ENCODE measurements at places on chromosomes 5 and 9.

GRCh38 chr5:80916676-80917075, 43.5 kb upstream of the RASGRF2 start:
- no peak for DNase-seq

- no peak for DNase-seq
These were observed 49.6 kb downstream of the MACROH2A1 start for GRCh38 chr5:135349451-135349850.

DNA sequence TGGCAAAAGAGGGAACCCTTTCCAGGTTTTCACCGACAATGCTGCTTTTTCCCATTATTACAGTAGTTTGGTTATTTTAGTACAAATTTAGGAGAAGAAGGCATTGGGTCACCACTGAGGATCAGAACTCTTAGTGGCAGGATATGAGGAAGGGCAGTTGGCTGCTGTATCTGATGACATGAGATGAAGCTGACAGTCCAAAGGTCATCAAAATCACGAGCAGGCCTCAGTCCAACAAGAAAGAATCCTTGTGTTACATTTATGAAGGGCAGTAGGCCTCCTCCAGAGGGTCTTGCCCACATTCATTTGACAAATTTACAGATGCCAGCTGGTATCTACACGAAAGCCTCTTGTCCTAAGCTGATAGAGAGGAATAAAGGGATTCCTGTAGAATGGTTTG, 49.5 kb upstream of the COL15A1 start:
- DNase-seq, result no peak

DNA sequence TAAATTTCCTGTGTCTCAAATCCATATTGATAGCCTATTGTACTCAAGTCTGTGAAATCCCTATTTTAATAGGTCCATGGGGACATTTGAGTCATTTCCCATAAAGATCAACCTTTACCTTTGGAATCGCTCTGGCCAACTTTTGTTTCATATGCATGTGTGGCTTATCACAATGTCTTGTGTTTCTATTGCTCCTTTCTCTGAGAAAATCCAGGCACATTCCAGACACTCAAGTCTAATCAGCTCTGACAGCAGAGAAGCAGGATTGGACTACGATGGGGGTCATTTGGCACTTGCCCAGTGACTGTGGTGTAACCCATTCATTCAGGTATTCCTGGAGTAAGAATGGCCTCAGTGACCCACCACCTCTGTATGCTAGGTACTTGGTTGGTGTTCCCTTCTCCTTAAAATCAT, 48.4 kb downstream of the ACTBL2 start:
- DNase-seq, result no peak

- DNase-seq, result peak; percentile 48
These were observed 214.3 kb downstream of the AGTPBP1 start for GRCh38 chr9:85527331-85528020.

- no peak for DNase-seq
These were observed 104.5 kb upstream of the CHD1 start for GRCh38 chr5:99033014-99033900.

GRCh38 chr5:158642879-158643278, 456.8 kb downstream of the EBF1 start:
- no peak for DNase-seq

- no peak for DNase-seq
These were observed 29.0 kb upstream of the CCNJL start for GRCh38 chr5:160341309-160341870.

DNA sequence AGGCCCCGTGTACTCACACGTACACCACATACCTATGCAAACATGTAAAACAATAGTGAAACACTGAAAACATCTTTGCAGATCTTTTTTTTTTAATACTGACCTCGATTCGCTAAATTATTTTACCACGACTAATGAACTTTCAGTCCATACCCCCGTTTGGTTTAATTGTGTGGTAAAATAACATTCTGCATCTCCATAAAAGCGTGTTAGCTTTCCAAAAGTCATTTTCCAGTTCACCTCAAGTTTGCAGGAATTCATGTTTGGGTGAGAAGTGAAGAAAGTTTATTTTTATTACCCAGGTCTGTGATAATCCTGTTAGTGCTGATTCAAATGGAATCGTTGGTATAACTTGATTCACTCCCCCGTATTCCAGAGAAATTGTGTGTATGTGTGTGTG, 652 bp downstream of the ARSK start:
- DNase-seq, result no peak

DNA sequence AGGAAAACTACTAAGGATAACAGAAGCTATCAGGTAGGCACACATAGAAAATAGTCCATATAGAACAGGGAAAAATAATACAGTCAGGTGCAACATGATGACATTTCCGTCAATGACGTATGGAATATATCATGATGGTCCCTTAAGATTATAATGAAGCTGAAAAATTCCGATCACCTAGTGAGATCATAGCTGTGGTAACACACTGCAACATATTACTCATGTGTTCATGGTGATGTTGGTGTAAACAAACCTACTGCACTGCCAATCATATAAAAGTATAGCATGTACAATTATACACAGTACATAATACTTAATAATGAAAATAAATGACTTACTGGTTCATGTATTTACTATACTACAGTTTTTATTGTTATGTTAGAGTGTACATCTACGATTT, 60.0 kb downstream of the MEGF9 start:
- no peak for DNase-seq

DNA sequence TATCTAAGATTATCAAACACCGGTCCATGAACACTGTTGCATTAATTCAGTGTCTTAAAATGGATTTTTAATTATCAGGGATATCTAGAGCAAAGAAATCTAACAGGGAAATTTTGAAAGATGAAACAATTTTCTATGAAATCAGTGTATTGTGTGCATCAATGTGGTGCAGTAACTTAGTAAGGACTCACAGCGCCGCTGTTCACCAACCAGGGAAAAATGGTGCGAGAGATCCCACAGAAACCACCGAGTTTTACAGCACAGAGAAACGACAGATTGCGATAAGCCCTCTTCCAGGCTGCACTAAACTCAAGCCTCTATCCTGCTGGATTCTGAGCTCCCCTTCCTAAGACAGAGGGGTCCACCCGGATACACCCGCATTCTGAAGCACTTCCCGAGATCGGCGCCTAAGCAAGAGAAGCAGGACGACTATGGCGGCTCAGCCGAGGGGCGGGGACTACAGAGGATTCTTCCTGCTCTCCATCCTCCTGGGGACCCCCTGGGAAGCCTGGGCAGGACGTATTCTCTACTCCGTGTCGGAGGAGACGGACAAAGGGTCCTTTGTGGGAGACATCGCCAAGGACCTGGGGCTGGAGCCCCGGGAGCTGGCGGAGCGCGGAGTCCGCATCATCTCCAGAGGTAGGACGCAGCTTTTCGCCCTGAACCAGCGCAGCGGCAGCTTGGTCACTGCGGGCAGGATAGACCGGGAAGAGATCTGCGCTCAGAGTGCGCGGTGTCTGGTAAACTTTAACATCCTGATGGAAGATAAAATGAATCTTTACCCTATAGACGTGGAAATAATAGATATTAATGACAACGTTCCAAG, at the start of gene PCDHGA7:
PCDHGA7 (plus strand) TSS at position 274 of the 826 bp plus-strand sequence; CDS start at position 432, 158 bp downstream.
- DNase-seq, result no peak

GRCh38 chr9:15272377-15272928, 34.6 kb downstream of the TTC39B start:
- DNase-seq, result no peak

DNA sequence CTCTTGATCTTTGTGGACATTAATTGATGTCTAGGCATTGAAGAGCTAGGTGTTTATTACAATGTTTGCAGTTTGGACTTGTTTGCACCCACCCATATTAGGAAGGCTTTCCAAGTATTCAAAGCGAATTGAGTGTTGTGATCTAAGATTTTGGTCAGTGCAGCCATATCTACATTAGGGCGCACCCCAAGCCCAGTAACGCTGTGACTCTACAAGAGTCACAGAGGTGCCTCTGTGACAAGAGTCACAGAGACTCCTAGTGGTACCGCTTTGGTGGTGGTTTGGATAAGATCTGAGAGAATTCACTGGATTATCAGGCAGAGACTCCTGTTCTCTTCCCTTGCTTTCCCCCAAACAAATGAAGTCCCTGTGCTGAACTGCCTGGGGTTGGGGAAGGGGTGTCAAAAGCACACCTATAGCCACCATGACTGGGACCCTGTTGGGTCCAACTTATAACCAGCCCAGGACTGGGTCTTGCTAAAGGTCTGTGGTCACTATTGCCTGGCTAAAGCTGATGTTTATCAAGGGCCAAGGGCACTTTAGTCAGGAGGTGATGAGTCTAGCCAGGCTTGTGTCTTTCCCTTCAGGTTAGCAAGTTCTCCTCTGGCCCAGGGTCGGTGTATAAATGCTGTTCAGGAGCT, 114.1 kb upstream of the RIOK2 start:
- peak; percentile 1 for DNase-seq

- no peak for DNase-seq
These were observed 178.6 kb downstream of the GAS1 start for GRCh38 chr9:86768709-86769108.

GRCh38 chr5:105961572-105961971, 1709.2 kb downstream of the EFNA5 start:
- DNase-seq, result no peak

DNA sequence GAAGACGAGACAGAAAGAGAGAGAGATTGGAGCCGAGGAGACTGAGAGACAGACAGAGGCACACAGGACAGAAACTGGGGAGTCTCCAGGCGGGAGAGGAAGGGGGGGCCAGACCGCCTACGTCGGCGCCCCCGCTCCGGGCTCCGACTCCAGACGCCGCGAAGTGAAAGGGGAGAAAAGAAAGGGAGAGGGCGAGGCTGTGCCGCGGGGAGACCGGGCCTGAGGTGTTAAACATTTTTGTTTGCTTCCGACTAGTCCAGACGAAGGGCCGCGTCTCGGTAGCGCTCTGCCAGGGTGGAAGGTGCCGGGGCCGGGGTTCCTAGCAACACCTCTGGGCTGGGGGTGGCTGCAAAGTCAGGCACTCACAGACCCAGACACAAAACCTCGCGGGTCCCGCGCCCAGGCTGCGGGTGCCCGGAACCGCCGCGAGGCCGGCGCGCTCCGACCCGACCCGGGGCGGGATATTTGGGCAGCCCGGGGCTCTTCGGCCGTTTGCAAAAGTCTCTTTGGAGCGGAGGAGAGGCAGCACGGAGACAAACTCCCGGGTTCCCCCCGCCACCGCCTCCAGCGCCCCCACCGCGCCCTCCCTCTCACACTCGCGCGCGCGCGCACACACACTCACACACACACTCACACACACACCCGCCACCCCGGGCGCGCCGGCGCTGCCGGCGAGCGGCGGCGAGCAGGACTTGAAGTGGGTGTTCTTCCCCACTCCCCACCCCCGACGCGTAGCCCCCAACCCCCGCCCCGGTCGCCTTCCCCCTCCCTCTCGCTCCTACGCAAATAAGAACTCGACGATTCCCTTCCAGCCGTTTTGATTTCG, 626 bp upstream of the FST start:
- DNase-seq, result no peak

GRCh38 chr9:78828521-78828920, 531.6 kb downstream of the PSAT1 start:
- no peak for DNase-seq

GRCh38 chr9:4382722-4383317, 83.0 kb upstream of the GLIS3 start:
- no peak for DNase-seq

DNA sequence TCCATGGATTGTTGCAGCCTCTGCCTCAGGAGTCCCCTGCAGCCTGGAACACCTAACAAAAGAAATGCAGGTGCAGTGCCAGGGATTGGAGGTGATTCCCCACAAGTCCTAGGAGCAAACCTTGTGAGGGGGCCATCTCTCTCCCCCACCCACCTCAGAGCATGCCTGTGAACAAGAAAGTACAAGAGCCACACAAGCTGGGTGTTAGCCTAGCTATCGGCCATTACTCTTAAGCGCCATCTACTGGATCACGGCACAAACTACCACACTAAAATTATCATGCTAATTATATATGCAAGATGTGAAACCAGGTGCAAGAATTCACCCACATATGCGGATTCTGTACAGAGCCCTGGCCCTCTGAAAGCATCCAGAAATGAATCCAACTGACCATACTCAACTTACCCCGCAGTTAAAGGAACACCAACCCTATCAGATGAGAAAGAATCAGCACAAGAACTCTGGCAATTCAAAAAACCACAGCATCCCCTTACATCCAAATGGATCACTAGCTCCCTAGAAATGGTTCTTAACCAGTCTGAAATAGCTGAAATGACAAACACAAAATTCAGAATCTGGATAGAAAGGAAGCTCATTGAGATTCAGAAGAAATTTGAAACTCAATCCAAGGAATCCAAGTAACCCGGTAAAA, 16.5 kb upstream of the PRSS3 start:
- DNase-seq, result no peak

GRCh38 chr5:78887384-78888118, 97.6 kb downstream of the ARSB start:
- DNase-seq, result no peak
